ENCODE measurements at places on chromosomes 1 and 21.

GRCh38 chr1:37605806-37606474 is 10.2 kb upstream of the GNL2 start:
- no peak for DNase-seq

GRCh38 chr1:13593511-13594131 is 10.0 kb downstream of the PDPN start:
- no peak for DNase-seq

DNA sequence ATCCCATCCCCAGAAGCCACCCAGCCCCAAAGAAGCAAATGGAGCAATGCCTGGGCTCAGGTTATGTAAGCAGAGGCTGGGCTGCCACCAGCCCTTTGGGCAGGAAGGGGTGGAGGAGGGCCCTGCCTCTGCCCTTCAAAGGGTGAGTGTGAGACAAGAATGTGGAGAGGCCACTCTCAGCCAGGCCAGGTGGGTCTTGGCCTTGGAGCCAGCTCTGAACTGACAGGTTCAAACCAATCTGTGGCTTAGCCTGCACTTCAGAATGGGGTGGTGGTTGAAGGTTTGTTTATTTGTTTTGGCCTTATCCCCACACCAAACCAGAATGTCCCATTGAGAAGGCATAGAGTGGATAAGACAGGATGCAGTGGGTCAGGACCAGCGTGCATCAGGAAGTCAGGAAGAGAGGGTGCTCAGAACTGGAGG is 29.8 kb downstream of the C1orf116 start:
- no peak for DNase-seq

GRCh38 chr1:1168451-1169411 is 4.9 kb upstream of the TTLL10 start:
- DNase-seq = no peak

DNA sequence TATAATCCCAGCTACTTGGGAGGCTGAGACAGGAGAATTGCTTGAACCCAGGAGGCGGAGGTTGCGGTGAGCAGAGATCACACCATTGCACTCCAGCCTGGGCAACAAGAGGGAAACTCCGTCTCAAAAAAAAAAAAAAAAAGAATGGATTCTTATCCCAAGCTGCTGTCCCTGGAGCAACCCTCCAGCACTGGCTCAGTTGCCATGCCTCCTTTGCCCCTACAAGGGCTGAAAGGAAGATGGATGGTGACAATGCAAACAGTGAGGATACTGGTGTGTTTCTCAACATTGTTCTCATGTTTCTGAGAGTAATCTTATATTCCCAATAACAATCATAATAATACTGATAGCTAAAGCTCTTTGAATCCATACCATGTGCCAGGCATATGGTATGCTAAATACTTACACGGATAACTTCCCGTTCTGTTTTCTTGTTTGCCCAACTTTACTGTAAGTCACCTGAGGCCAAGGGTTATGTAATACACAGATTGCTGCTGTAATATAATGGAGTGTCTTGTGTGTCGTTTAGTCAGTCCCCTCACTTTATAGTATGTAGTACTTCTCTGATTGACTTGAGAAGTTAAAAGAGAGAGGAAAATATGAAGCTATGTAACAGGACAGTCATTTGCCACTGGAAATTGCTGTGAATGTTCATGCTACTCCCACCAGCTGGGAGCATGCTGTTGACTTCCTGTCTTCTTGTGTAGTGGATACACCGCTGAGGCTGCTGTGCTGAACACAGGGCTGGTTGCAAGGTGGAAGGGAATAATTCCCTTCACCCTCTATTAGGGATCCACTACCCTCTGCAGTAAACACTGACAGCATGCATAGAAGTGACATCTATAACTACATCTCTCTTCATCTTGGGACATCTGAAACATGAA is 153.6 kb downstream of the CNIH3 start:
- no peak for DNase-seq

DNA sequence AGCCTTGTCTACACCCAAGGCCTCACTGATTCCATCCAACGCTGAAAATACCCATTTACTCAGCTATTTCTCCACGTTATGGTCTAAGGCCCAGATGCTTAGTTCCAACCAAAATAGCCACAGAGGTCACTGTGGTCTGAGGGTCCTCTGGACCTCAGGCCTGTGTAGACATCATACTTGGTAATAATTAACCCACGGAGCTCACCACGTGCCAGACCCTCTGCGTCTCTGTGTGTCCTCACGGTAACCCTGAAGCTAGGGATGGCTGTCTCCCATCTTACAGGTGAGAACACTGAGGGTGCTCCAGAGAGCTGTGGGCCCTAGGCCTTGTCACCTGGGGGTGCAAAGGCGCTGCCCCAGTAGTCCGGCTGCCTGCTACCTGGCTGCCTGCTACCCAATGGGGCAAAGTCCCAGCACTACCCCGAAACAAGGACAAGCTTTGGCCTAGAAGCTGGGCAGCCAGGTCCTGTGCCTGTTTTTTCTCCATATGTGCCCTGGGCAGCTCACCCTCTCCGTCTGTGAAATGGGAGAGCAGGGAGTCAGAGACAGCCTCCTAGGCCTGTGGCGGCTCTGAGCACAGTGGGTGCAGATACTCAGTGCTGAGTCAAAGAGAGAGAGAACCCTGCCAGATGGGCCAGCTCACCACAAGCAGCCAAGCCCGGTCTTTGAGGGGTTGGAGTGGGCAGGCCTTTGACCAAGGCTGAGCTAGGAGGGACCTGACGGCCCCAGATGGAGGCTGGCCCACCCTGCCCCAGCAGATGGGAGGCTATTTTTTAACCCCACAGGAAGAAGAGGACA is 17.0 kb upstream of the RUNX3 start:
- DNase-seq = no peak
